ENCODE measurements at places on chromosomes 7 and 10.

DNA sequence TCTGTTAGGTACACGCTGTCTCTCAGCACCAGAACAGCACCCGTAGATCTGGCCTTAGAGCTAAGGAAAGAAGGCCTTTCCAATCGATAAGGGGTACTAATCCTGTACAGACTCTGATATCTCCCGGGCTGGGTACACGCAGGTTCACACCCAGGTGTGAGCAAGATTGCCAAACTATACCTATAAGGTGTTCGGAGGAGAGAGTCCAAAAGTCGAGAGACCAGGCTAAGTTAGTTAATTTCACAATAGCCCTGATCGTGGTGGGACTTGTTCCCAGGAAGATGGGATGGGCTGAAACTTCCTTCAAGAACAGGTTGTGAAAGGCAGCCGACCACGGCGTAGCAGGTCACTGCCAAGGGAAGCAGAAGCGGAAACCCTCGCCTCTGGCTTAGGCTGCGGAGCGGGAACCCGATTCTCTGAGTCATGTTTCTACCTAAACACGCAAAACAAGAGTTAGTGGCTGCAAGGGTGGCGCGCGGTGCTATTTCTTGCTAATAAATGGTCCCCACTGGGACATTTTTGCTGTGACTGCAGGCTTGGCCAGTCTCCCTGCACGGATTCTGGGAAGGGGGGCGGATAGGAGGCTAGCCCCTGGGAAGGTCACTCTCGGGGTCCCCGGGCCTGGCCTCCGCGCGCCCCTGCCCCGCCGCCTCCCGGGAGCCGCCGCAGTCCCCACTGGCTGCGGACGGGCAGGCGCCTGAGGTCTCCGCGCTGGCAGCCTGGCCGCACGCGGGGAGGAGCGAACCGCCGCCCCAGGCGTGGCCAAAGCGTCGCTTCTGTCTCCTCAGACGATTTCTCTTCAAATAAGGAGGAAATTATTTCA lies 75.4 kb upstream of the PDSS1 start:
- no peak for DNase-seq

GRCh38 chr7:15836041-15836440 lies 149.6 kb upstream of the MEOX2 start:
- DNase-seq: no peak

DNA sequence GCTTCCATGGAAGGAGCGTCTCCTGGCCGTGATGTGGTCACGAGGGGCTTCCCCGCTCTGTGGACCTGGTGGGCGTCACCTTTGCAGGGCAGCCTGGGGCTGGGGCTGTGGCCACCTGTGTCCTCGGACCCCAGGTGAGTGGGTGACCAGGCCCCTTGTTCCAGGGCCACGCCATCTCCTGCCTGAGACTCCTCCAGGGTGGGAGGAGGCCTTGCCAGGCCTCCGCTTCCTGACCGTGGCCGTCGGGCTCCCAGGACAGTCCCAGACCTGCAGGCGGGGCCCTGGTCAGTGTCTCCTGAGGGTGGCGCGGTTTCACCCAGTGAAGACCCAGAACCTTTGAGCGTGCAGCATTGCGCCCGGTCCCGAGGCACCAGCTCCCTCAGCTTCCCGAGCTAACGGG lies 20.4 kb upstream of the UTF1 start:
- no peak for DNase-seq

DNA sequence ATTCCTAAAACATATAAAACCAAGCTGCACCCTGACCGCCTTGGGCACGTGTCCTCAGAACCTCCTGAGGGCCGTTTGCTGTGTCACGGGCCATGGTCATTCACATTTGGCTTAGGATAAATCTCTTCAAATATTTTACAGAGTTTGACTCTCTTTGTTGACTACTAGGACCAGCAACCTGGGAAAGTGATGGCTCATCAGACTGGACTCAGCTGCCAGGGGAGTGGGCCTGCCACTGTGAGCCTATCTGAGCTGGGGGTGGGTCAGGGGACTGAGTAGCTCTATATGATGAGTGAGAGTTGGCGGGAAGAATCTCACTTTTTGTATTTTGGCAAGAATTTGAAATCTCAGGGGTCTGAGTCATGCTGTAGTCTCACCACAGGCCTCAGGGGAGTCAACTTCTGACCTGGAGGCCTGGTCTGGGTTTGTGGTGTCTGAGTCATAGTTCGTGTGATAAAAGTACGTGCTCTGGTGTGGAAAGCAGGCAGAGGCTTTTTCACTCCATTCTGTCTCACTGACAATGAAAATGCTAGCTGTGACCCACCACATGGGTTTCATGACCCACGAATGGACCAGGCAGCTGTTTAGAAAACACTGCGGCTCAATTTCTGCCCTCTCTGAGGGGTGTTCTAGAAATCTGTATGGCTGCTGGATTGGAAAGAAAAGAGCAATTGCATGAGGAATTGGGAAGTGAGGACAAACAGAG lies 4.2 kb upstream of the UPP1 start:
- peak; percentile 61 for DNase-seq

GRCh38 chr10:92761571-92761970 lies 71.8 kb downstream of the HHEX start:
- DNase-seq: no peak

- no peak for DNase-seq
Measured at GRCh38 chr7:19572566-19572965, 136.3 kb downstream of the POLR1F start.
